ENCODE measurements at places on chromosomes 7 and 10.

GRCh38 chr10:63664341-63664885 lies 143.2 kb downstream of the REEP3 start:
- DNase-seq, result no peak

DNA sequence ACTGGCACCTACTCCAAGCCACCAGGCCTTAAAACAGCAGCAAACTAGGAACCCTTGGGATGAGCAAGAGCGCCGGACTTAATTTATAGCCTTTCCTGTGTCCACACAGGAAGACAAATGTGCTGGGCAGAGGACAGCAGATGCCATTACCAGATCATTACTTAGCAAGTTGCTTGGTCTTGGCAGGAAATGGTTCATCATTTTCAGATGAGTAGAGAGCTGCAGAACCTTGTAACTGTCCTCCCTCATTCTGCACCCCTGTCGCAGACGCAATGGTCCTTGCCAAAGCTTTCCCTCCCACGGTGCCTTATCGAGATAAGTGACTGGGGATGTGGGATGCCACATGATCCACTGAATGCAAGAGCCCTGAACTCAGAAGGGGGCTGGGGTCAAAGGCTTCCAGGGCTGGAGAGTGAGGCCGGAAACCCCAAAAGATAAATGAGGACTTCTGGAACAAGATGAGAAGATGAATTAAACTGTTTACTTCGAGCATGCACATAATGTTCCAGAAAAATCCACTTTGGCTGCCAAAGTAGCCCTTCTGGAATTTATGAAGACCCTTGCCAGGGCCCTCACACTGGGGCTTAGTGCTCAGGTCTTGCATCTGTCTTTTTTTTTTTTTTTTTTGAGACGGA lies 145.6 kb upstream of the ZNF32 start:
- no peak for DNase-seq

GRCh38 chr7:82319674-82320118 lies 123.9 kb downstream of the CACNA2D1 start:
- DNase-seq, result no peak

DNA sequence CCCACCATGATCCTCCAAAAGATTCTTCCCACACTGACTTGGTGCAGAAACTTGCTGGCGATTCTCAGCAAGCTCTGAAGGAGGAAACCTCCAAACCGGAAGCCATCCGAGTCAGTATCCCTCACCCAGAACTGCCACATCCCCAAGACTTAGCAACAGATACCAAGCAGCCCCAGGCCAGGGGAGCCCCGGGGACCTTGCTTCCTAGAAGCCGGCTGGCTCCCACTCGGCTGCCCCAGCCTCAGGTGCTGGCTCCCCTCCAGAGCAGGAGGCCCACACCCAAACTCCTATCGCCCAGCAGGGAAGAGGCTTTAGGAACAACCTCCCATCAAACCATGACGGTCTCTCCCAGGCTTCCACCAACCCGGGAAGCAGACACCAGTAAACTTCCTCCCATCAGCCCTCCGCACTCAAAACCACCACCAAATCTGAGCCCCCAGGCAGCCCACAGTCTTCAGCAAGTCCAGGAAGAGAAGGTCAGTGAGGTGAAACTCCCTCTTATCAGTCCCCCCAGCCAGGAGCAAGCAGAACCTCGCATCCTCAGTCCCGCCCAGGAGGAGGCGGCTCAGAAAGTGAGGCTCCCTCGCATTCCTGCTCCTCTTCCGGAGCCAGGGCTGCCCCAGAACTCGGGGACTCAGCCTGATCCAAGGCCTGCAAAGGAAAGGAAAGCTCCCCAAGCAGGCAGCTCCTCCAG lies 82.3 kb downstream of the LRGUK start:
- DNase-seq, result no peak

GRCh38 chr7:135798095-135798494 lies 49.5 kb upstream of the FAM180A start:
- no peak for DNase-seq

GRCh38 chr7:21757537-21758282 lies 188.0 kb downstream of the CDCA7L start:
- no peak for DNase-seq

- DNase-seq, result no peak
Observed at GRCh38 chr10:27399871-27400270, 104.2 kb upstream of the RAB18 start.

- no peak for DNase-seq
Observed at GRCh38 chr10:77977934-77978333, 51.4 kb upstream of the DLG5 start.

DNA sequence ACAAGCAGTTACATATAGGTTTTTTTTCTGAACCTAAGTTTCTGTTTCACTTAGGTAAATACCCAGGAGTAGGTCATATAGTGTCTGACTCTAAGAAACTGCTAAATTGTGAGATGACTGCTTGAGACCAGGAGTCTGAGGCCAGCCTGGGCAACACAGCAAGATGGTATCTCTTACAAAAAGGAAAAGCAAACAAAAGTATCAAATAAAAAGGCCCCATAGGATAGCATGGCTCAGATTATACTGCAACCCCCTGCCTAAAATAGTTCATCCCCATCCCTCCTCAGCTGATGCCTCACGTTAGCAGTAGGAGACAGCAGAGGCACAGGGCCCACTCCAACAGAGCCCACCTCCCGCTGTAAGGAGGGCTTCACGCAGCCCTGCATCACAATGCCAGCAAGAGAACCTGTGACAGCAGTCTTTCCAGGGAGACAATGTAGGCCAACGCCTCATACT lies 90.3 kb downstream of the SRPK2 start:
- DNase-seq, result no peak

DNA sequence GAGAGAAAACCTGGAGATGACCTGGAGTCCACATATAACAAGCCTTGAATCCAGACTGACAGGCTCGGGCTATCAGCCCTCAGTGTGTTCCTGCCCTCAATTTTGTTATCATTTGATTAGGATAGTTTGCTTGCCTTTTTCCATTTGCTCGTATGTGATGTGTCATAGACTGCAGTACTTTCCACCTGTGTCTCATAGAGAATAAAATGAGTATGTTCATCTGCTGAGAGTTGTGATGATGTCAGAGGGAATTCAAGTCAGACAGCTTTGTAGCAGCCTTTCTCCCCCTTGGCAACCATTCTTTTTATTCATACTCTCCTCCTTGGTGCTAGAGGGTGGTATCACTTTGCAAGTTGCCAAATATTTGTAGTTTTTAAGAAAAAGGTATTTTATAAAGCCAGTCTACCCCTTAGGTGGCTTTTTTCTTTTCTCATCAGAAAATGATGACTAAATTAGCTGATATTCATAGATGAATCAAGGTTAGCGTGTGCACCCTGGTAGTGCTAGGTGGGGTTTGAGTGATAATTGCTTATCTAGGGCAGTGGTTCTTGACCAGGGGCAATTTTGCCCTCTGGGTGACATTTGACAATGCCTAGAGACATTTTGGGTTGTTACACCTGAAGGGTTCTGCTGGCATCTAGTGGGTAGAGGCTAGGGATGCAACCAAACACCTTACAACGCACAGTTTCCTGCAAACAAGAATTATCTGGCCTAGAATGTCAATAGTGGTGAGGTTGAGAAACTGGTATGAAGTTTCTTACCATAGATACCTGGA lies 5.4 kb downstream of the SGPL1 start:
- no peak for DNase-seq

DNA sequence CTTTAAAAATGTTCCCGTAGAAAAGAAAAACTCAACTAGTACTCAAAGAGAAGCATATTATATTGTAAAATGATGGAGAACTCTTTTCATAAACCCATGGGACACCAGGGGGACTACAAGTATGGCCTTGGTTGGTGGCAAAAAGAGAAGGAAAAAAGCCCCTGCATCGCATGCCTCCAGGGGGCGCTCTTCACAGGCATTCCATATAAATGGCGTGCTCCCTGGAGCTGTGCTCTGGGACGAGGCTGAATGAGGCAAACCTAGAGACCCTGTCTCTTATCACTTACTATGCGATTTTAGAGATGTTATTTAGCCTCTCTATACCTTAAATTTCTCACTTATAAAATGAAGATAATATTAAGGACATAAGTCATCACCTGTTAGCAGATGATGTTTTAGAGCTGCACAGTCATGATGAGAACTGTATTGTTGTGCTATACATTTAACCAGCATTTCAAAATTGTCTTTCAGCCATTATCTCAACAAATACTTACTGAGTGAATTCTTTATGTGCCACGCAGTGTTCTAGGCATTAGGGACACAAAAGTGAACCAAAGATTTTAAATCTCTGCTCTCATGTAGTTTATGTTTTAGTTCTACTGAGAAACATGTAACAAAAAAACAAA lies 105.8 kb downstream of the ARHGAP21 start:
- DNase-seq, result no peak

GRCh38 chr10:76034353-76035205 lies 603.2 kb downstream of the LRMDA start:
- no peak for DNase-seq

GRCh38 chr7:38673795-38674194 lies 42.6 kb upstream of the AMPH start:
- no peak for DNase-seq

- DNase-seq, result no peak
Observed at GRCh38 chr7:69403169-69403568, 195.1 kb upstream of the AUTS2 start.

DNA sequence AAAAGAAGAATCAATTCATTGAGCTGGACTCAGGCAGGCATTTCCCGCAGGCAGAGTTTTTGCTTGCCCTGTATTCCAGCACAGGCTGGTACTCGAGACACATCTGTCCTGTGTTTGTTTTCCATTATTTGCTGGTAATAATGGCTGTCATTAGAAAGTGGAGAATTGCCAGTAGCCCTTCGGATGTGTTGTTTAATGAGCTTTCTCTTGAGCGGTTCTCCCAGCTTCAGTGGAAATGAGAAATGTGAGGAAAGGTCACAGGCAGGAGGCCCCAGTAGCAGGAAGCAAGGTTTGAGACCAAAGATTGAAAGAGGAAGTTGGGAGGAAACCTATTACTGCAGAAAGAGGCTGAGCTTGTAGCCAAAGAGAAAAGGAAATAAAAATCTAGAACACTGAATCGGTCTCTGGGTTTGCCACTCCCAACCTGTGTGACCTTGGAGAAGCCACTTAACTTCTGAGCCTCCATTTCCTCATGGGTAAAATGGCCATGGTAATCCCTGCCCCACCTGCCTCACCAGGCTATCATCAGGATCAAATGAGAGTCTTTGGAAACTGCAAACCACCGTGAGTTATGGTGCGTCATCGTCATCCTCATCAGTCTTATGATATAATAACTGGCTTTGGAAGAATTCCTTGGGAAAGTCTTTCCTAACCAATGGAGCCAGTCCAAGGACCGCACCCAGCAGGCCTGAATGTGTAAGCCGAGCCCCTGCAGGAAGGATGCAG lies 67.7 kb downstream of the TACR2 start:
- no peak for DNase-seq

DNA sequence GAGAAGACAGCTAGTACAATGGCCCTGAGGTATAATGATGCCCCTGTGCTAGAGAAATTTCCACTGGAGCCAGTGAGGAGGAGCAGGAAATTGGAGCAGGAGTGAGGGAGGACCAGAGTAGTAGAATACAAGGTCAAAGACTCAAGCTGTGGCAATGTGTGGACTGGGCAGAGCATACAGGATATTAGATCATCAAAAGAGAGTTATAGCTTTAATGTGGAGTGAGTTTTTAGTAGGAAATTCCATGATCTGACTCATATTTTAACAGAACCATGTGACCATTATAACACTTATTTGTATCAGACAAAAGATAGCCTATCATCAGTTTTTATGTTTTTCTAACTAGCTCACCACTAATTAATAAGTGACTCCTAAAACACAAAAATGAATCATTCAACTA lies 154.1 kb downstream of the DGKB start:
- no peak for DNase-seq

Measured in stimulated activated CD8-positive, alpha-beta memory T cell treated with anti-CD3 and anti-CD28 coated beads, Interleukin-12 subunit alpha, Interleukin-12 subunit beta, amount 100 ng/mL, for 1 hour (primary cell).